ENCODE measurements at places on chromosomes 13 and 19.

- DNase-seq = peak; percentile 20
Observed at GRCh38 chr13:32811297-32811800, 204.9 kb upstream of the KL start.

DNA sequence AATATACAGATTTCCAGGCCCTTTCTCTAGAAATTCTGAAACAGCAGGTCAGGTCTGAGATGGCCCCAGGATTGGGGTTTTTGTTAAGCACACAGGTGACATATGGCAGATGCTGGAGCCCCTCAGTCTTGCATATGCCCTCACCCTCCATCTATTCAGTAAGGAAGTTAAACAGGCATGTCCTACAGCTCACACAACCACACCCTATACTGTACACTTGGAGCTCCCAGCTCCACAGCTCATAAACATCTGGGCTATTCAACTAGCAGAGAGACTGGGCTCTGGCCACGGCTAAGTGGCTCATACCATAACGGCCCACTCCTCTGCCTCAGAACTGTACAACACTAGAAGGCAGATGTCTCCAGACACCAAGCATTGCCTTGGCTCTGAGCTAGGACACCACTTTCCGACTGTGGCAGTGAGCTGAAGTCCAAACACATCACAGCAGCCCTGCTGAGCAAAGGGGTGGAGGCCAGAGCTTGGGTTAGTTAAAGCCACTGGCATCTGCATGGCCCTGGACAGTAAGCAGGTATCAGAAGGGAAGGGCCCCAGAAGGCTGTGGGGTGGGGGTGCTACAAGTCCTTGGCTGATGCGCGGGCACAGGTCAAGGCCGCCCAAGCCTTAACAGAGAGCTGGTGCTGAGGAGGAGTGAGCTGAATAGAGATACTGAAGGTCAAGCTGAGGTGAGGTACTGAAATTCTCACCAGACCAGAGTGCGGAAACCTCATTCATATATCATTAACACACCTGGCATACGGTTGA lies 79.1 kb downstream of the ABCC4 start:
- no peak for DNase-seq

DNA sequence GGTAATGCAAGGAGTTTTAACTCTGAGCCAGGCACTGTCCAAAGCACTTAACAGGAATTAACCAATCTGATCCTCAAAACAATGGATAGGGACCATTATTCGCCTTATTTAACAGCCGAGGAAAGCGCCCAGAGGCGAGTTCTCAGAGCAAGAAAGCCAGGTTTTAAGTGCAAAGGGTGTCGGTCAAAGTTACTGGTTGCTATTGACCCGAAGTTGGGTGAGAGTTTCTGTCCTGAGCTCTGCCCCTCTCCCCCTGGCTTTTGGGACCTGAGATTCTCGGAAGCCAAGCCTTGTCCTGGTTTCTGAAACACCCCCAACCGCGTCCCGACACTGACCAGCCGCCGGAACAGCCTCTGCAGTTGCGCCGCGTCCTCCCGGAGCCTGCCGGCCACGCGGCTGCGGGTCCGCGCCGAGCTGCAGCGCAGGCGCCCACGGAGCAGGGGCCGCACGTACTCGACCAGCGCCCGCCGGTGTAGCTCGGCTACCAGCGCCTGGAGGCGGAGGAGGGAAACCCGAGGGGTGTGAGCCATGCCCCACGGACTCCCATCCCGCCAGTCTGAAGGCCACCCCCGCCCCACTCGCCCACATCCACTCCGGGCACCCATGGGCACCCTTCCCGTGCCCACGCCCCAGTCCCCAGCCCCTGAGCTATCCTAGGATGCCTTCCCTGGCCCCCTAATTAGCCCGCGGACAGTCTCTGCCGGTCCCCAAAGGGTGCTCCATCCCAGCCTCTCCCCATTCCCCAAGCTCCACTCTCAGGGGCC lies 27.8 kb downstream of the EXOC3L2 start:
- DNase-seq = no peak

GRCh38 chr19:38559428-38560401 lies 58.0 kb downstream of the MAP4K1 start:
- no peak for DNase-seq

- no peak for DNase-seq
Observed at GRCh38 chr19:55581145-55581822, 636 bp upstream of the ZNF579 start.

GRCh38 chr19:16670291-16670690 lies 9.4 kb downstream of the TMEM38A start:
- DNase-seq = no peak

- DNase-seq = no peak
Observed at GRCh38 chr19:35755550-35756376, 1.1 kb downstream of the HSPB6 start.

DNA sequence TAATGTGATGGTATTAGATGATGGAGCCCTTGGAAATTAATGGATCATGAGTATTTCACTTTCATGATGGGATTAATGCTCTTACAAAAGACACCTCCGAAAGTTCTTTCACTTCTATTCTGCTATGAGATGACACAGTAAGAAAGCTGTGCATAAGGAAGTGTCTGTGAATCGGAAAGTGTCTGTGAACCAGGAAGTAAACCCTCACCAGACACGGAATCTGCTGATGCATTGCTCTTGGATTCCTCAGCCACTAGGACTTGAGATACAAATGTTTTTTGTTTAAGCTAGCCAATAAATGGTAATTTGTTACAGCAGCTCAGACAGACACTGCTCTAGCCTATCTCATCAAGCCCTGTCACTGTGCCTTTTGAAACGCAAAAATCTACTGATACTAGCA lies 440.4 kb upstream of the PRR20A start:
- no peak for DNase-seq

GRCh38 chr19:30407068-30407709 lies 35.0 kb downstream of the ZNF536 start:
- DNase-seq = no peak

DNA sequence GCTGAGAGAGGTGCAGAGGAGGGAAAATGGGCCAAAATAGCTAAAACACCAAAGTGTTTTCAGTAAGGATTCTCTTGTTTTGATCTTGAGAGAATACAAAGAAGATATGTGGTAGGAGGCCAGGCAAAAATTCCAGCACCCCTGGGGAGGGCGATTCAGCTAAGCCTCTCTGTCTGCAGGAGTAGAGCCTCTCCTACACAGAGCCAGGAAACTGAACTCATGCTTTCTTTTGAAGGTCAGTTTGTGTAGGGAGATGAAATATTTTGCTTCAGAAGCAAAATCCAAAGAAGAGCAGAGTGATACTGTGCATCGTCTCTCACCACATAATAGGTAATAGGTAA lies 565.0 kb downstream of the FGF9 start:
- no peak for DNase-seq

GRCh38 chr13:99040536-99041131 lies 62.8 kb upstream of the DOCK9 start:
- DNase-seq = no peak

DNA sequence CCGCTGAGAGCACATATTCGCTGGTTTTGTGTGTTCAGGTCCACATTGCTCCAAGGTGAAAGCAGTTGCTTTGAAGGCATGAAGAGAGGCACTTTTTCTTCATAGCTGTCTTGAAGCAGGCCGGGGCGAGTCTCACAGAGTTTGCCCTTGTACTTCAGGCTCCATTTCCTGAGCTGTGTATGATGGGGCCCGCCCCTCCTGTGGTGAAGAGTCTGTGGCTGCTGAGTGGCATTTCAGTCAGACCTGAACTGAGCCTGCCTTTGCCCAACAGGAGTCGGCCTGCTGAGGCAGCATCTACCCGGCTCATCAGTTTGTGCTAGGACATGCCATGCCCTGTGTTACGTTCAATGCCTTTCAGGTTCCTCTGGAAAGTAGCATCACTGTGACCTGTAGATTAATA lies 44.4 kb upstream of the C1QTNF9 start:
- DNase-seq = no peak

GRCh38 chr13:112194167-112194530 lies 127.2 kb downstream of the SOX1 start:
- DNase-seq = no peak

DNA sequence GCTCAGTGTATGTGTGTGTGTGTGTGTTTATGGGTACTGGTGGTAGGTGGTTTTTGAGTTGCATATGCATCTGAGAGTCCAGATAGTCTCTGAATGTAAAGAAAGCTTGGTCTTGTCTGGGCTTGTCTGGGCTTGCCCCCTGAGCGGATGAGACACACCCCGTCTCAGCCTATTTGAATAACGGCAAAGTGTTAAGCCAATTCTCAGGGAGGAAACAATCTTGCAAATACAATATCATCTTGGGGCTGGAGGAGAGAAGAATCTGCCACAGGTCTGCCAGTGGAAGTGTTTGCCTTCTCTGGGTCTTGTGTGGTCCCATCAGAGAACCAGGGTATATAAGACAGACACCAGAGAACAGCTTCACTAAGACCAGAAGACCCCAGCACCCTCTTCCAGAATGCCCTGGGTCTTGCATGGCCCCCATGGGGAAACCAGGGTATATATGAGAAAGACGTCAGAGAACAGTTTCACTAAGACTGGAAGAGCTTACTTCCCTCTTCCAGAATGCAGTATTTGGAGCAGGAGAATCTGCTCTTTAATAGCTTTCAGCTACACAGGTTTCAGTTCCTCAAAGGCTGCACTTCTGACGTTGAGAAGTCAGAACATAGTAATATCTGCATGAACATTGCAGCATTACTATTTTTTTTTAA lies 13.3 kb downstream of the CD70 start:
- no peak for DNase-seq

GRCh38 chr19:6490134-6490533 lies 8.5 kb upstream of the DENND1C start:
- no peak for DNase-seq

DNA sequence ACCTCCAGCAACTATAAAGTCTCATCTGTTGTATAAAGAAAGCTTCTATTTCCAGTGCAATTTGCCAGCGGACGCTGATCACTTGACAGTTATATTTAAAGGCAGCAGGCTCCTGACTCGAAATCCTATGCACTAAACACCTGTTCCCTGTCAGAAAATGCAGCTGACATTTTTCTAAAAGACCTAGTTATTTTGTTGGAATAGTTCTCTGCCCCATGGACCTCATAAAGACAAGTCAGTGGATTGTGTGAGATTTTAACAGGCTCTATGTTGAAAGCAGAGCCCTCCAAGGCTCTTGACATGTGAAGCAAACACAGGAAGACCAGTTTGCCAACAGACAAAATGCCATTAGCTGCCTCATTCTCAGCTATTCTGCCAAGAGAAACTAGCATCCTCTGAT lies 304.7 kb upstream of the KLF12 start:
- DNase-seq = no peak

- DNase-seq = no peak
Observed at GRCh38 chr19:44820648-44821609, 12.0 kb downstream of the BCAM start.

DNA sequence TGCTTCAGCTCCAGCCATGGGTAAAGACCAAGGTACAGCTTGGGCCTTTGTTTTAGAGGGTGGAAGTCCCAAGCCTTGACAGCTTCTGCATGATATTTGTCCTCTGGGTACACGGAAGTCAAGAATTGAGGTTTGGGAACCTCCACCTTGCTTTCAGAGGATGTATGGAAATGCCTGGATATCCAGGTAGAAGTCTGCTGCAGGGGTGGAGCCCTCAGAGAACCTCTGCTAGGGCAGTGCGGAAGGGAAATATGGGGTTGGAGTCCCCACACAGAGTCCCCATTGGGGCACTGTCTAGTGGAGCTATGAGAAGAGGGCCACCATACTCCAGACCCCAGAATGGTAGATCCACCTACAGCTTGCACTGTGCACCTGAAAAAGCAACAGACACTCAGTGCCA lies 23.0 kb upstream of the MYO16 start:
- DNase-seq = no peak

GRCh38 chr13:21338156-21338555 lies 120.9 kb downstream of the ZDHHC20 start:
- no peak for DNase-seq

GRCh38 chr13:98688373-98688772 lies 64.1 kb downstream of the SLC15A1 start:
- DNase-seq = no peak

DNA sequence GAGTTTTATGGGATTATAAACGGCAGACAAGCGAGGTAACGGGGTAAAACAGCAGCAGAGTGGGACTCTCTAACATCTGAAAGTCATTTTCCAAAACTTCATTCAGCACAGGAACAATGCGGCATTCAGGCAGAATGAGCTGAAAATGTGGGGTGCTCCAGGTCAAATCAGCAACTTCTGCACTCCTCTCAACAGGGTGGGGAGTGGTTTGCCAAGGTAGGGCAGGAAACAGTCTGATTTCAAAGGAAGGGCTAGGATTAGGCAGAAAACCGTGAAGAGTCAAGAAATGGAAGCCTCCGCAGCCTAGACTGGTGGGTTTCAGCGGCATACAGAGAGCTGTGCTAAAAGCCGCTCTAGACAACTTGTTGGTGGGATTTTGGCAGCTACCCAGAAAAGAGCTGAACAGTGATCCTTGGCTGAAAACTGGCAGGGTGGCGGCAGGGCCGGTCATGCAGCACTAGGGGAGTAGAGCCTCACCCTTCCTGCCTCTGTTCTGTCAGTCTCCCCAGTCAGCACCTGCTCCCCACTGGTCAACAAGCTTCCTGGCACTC lies 154.2 kb upstream of the KLF12 start:
- no peak for DNase-seq

DNA sequence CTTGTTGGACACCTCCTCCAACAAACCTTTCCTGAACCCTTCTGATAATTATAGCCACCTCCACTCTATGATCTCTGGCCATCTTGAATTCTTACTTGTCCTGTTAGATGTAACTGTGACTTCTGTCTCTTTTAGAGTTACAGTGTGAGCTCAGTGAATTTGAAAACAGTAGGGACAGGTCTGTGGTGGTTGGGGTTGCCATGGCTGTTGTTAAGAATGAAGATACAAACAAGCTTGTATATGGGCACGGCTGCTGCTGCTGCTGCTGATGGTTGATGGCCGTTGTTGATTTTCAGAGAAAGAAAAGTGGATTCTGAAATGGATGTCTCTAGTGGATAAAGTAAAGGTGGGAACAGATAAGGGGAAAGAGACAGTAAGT lies 101.5 kb downstream of the STARD13 start:
- no peak for DNase-seq

DNA sequence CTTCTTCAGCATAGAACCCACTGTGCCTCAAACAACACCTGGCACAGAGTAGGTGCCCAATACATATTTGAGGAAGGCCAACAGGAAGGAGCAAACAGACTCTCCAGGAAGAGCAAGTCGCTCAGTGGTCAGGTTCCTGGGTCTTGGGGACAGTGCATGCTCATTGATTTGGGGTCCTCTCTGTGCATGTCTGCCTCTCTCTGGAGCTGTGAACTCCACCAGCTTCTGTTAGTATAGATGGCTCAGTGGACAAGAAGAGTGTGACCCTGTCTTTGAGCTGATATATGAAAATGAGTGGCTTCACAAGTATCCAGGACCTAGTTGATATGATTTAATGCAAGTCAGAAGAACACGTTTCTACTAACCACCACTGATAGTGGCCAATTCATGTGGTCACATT lies 98.7 kb downstream of the KCTD15 start:
- DNase-seq = no peak
